ENCODE measurements at places on chromosomes 11 and 22.
A peak's percentile ranks its signal among the peaks of the same experiment; 100 is the strongest.

DNA sequence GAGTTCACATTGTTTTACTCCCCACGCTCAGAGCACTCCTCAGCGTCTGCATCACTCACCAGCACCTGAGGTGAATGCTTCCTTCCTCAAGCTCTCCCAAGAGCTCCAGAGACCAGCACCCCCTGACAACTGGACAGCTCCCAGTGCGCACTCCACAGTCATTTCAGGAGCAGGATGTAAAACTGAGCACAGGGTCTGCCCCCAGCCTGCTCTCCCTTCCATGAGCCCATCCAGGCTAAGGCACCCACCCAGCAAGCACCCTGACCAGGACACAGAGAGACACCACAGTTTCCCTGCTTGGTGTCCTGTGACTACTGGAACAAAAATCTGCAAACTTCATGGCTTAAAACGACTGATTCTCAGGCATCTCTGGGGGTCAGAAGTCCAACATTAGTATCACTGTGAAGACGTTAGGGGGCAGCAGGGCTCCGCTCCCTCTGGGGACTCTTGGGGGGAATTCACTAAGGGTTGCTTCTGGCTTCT is 3.3 kb downstream of the SCGB1D2 start:
- no peak for DNase-seq

GRCh38 chr22:43481568-43482317 is 69.9 kb downstream of the MPPED1 start:
- DNase-seq = no peak

GRCh38 chr22:30422481-30423300 is 2.9 kb upstream of the MTFP1 start:
- DNase-seq = peak; percentile 54

- peak; percentile 33 for DNase-seq
Measured at GRCh38 chr11:120952461-120953434, 71.2 kb upstream of the TBCEL start.

- no peak for DNase-seq
Measured at GRCh38 chr11:121039971-121040613, 16.2 kb downstream of the TBCEL start.

GRCh38 chr11:42812361-42812760 is 499.4 kb upstream of the API5 start:
- DNase-seq = no peak

DNA sequence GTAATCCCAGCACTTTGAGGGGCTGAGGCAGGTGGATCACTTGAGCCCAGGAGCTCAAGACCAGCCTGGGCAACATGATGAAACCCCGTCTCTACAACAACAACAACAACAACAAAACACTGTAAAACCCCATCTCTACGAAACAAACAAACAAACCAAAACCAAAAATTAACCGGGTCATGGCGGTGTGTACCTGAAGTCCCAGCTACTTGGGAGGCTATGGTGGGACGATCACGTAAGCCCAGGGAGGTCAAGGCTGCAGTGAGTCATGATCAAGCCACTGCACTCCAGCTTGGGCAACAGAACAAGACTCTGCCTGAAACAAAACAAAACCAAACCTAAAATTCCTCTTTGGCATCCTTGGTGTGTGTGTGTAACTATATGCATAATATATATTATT is 7.0 kb upstream of the POLA2 start:
- no peak for DNase-seq

DNA sequence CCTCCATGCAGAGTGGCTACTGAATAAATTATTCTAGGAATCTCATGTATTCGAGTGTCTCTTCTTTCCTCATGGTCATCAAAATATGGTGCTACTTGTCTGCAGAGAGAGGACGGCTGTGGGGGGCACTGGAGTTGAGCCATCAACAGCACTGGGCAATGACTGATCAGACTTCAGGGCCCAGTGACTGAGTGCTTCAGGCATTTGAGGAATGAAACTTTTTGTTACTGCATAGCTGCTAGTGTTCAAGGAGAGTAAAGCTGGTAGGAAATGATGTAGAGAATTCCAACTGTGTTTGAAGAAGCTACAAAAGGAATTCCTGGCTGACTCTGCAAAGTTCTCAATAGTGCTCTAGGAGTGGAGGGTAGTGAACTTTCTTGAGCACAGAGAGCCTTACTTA is 277.7 kb downstream of the CADM1 start:
- DNase-seq = peak; percentile 71

GRCh38 chr11:57476757-57477506 is 16.6 kb downstream of the RTN4RL2 start:
- DNase-seq = no peak

DNA sequence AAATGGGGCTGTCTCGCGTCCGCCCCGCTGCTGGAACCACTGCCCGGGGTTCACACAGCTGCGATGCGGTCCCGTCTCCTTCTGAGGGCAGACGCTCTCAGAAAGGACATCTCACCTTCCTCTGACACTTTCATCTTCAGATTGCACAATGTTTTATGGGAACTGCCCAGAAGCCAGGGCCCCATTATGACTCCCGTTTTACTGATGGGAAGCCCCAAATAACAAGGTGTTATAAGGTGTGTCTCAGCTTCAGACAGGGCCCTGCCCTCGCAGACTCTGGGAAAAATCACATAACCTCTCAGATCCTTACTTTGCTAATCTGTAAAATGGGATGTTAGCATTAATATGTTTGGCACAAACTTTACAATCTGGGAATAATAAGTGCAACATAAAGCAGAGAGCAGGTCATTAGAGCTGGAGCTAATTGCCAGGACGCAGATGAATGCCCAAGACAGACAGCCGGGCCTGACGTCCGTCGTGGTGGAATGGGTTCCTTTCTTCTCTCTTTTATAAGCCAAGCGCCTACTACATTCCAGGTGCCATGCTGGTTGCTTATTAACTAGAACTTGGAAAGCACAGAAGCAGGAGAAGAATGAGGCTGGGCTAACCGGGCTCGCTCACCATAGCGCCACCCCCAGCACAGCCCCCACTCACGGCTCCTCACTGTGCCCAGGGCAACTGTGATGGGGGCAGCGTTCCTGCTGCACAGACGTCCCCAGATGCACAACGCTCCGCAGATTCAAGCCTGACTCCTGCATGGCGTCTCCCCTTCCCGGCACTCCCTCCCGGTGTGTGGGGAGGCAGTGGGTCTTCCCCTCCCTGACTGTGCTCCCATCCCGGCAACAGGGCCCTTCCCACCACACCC is 43.8 kb downstream of the TRMU start:
- DNase-seq = no peak

GRCh38 chr22:50318698-50319411 is 8.0 kb downstream of the DENND6B start:
- DNase-seq = no peak

DNA sequence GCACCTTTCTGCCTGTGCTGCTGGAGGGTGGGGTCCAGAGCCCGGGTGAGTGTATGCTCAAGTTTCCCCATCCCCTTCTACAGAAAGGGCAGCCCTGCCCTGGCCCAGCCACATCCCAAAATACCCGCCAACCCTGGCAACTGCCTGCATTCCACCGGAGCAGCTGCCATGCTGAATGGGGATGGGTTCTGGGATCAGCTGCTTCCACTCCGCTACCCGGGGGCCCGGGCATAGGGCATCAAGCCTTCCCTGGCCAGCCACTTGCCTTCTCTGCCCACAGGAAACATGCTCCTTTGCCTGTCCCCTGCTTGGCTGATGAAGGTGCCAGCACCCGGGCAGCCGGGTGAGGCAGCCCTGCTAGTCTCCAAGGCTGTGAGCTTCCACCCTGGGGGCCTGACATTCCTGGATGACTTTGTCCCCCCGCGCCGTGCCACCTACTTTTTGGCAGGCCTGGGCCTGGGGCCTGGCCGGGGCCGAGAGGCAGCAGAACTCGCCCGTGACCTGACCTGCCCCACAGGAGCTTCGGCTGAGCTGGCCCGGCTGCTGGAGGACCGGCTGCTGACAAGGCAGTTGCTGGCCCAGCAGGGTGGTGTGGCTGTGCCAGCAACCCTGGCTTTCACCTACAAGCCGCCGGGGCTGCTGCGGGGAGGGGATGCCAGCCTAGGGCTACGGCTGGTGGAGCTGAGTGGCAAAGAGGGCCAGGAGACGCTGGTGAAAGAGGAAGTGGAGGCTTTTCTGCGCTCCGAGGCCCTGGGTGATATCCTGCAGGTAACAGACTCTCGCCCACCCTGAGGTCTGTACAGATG is 3.2 kb downstream of the CARNS1 start:
- no peak for DNase-seq

- DNase-seq = no peak
Measured at GRCh38 chr11:96260067-96260511, 82.9 kb downstream of the MAML2 start.

GRCh38 chr11:10459029-10459970 is 4.2 kb downstream of the AMPD3 start:
- no peak for DNase-seq

- DNase-seq = no peak
Measured at GRCh38 chr22:48647051-48647450, 1180.6 kb downstream of the BRD1 start.

- DNase-seq = no peak
Measured at GRCh38 chr22:28015676-28016601, 96.9 kb upstream of the PITPNB start.

DNA sequence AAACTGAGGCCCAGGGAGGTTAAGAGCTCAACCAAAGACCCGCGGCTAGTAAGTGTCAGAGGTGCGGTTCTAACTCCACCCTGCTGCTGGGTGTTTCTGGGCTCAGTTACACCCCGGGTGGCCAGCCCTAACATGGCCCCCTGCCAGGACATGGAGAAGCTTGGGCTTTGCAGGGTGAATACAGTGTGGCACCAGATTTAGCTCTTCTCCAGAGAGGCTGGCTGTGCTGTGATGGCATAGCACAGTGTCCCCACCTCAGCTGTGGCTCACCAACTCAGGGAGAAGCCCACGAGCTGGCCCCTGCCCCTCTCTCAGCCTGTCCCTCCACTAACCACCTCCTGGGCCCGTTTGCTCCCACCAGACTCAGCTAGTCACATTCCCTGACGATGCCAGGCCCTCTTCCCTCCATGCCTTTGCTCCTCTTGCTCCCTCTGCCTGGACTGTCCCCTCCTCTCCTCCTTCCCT is 7.0 kb downstream of the UCP3 start:
- no peak for DNase-seq

DNA sequence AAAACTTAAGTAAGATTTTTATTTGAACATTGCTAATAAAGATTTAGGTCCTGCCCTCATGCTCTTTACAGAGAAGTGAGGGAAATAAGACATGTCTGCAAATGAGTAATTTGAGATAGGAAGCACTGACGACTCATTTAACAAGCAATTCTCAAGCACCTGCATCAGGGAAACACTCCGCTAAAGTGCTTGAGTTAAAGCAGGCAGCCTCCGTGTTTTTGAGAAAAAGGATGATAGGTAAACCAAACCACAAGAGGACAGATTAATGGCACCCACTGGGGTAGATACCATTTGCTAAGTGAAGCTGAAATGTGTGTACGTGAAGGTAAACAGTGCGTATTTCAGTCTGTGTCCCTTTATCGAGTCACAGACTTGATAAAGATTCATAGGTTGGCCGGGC is 184.6 kb upstream of the CARD18 start:
- DNase-seq = no peak

DNA sequence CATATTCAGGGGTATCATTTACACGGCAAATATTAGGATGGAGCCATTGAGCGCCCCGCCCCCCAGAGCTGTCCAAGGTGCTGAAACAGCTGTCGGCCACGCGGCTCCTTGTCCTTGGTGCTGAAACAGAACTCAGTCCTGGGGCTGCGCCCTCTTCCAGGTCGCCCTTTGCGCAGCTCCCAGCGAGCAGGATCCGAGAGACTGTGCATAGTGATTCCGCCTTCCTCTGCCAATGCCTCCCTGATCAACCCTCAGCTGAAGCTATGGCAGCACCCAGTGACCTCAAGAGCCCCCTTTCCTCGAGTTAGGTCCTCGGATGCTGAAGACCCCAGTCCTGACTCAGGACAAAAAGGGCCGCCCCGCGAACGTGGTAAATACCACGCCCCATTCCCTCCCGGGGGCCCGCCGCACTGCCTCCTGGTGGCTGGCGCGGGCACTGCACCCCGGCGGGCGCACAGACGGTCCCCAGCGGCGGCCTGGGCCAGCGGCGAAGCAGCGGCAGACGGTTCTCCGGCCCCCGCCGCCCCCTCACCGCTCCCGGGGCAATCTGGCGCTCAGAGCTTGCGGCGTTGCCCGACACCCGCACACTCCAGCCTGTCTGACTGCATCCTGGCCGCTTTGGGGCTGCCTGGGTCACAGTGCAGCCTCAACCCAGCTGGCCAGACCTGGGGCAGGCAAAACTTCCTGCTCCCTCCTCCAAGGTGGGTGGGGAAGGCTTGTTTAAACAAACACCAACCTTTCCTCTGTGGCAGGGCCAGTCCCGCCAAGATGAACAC is 13.4 kb downstream of the SYT7 start:
- DNase-seq = peak; percentile 21

GRCh38 chr22:37601540-37602442 is 6.8 kb upstream of the GGA1 start:
- no peak for DNase-seq

DNA sequence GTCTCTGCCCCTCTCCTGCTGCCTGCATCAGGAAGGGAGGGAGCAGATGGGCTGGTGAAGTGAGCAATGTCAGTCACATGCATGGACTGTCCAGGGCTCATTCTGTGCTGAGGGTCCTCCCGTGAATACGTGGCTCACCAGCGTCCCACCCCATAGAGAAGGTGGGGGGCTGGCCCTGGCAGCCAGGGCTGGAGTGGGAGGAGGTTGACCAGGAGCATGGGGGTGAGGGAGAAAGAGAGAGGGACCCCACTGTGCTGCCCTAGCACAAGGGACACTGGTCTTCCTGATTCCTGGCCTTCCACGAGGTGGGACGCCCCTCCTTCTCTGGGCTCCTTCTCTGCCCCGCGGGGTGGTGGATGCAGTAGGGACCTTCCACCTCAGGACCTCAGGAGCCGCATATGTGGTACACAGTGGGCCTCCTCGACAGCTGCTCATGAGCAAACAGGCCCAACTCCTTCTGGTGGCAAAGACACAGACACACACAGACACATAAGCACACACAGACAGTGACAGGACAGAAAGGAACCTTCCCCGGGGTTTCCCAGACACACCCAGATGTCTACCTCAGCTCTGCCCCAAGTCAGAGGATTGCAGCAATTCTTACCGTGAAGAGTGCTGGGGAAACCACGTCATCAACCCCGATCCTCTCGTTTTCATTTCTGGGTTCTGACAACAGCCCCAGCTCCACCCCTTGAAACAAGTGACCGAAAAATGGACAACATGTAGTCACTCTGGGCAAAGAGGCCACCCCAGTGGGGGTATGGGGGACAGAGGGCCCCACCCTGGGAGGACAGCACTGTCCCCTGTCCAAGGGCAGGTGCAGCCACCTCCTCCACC is 3.6 kb upstream of the APOBEC3A start:
- DNase-seq = no peak

DNA sequence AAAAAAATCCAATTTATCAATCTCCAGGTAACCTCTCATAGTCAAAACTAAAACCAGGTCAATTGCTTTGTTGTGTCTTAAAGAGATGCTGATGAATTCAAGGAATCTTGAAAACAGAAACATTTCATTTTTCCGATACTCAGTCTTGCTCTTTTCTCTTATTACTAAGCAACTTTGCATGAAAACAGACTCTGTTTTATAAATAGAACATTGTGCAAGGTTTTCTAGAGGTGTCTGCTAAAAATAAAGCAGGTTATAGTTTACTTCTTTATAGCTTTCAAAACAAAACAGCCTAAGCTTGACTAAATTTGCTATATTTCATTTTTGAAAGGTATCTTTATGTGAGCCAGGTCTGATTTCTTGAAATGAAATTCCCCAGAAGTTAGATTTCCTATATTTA is 109.3 kb downstream of the ARL14EP start:
- DNase-seq = no peak

- DNase-seq = no peak
Measured at GRCh38 chr11:127679816-127680545, 679.4 kb upstream of the KIRREL3 start.

All from fibroblast of skin of left biceps (primary cell).